ENCODE measurements at places on chromosomes 1 and 21.

DNA sequence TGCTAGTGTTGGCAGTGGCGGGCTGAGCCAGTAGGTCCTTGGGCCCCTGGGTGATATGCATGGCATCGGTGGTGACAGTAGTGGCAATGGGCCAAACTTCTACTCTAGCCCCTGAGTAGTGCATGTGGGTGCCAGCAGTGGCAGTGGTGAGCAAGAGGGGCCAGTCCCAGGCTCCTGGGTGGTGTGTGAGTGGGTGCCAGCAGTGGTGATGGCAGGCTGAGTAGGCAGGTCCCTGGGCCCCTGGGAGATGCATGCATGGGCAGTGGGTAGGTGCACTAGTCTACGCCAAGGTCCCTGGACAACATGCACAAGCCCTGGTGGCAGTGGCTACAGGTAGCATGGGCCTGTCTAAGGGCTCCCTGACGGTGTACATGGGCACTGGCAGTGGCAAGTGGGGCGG lies 24.6 kb upstream of the TTC22 start:
- no peak for DNase-seq

DNA sequence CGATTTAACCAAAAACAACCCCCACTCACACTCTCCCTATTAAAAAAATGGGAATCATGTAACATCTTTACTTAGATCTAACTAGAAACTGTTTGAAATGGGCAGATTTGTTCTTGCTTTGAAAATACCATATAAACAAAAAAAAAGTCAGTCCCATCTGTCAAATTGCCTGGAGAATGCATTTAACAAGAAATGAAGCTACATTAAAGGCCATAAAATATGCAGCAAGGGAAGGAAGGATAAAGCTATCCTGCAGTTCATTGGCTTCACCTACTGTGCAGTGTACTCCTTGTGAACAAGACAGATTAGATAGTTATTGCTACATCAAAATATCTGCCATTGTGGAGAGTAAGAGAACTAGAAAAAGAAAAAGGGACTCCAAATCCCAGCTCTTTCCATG lies 160.5 kb downstream of the LRRC7 start:
- no peak for DNase-seq

- DNase-seq: no peak
Measured at GRCh38 chr1:69485616-69486015, 82.1 kb upstream of the LRRC7 start.

DNA sequence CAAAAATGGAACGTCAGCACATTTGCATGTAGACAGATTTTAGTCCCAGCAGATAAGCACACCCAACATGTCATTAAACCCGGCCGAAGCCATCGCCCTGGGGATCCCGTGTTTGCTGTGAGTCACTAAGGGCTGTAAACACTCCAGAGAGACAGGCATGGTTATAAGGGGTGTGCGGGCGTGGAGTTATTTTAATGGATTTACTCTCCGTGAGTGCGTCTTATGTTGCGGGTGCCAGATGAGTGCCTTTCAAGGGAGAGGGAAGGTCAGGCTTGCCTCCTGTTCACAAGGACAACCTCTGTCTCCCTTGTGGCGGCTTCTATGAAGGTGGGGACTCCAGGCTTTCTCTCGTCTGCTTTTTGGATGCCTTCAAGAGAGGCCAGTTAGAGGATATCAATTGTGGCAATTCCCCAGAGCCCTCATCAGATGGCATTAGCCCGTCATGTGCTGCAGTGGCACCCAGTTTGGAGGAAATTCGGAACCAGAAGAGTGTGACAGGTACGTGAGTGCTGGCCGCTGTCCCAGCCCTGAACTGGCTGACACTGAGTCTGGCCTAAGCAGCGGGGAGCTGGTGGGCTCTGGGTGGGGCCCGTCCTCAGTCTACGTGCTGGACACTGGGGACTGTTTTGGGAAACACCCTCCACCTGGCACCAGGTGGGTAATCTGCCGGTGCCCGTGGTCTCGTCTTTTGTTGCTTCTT lies 223.8 kb upstream of the TMEM51 start:
- DNase-seq: peak; percentile 67

DNA sequence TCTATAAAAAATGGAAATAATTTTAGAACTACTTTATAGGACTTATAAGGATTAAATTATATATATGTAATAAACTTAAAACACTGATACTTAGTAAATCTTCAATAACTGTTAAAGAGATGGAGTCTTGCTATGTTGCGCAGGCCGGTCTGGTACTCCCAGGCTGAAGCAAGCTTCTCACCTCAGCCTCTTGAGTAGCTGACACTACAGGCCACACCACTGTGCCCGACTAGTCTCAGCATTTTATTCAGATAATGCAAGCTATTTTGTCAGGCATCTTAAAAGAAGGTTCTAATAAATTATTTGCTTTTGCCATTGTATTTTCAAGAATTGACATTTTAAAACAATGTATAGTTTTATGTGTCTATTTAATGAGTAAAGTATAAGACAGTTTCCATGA lies 20.8 kb downstream of the CNST start:
- no peak for DNase-seq

Measured in AG10803 (cell line).